ENCODE measurements at places on chromosomes 2 and 18.
A peak's percentile ranks its signal among the peaks of the same experiment; 100 is the strongest.

- DNase-seq: peak; percentile 97
These were observed 2.7 kb upstream of the RNPEPL1 start for GRCh38 chr2:240565333-240566202.

DNA sequence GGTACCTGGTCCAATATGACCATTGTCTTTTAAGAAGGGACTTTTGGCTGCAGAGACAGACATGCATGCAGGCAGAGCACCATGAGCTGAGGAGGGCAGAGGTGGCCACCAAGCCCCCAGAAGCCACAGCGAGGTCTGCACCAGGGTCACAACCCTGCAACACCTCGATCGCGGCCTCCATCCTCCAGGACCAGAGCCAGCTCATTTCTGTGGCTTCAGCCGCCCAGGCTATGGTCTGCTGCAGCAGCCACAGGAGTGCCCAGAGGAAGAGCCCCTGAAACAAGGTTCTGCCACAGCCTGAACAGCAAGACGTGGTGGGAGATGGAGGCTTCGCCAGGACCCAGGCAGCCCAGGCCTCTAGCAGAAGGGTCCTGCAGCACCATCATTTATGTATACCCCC is 53.9 kb downstream of the ANKMY1 start:
- DNase-seq: no peak

DNA sequence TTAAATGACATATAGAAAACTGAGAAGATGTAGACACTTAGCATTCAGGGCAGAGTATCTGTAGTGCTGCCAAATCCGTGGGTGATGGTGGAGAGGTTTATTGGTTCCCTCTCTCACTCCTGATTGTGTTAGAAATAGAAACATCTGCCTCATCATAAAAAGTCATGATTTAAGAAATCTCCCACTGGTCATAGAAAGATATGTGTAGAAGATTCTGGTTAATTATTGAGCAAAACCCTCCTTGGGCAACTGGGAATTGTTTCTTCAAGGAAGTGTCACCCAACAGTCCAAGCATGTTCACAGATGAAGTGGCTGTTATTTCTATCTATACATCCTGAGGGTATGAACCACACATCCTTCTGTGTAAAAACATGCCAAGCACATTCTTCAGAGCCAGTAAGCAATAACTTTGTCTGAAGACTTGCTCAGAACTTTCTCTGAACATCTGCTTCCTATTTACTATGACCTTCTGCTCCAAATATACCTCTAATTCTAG is 33.6 kb upstream of the CHRNA1 start:
- no peak for DNase-seq

DNA sequence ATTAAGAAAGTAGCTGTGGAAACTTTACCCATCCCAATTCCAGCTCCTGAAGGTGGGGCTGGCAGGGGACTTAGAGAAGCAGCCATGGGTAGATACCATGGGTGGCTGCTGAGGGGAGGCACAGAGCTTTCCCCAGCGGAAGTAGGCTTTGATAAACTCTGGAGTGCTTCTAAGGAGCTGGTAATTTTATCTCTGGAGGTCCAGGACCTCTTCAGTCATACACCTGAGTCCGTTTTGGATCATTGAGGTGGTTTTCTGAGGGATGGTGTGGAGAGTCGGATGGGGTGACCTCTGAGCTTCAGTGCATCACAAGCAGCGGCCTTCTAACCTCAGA is 36.7 kb upstream of the BMP10 start:
- DNase-seq: no peak
